Activated CD4-positive, CD25-positive, alpha-beta regulatory T cell treated with anti-CD3 and anti-CD28 coated beads, Interleukin-2, amount 50 U/mL, for 24 hours (primary cell): ENCODE measurements at places on chromosomes 12 and 14.

GRCh38 chr14:99624971-99625370 is 20.0 kb upstream of the HHIPL1 start:
- no peak for ATAC-seq

- no peak for ATAC-seq
Measured at GRCh38 chr12:31474751-31475150, 116.2 kb downstream of the DENND5B start.

DNA sequence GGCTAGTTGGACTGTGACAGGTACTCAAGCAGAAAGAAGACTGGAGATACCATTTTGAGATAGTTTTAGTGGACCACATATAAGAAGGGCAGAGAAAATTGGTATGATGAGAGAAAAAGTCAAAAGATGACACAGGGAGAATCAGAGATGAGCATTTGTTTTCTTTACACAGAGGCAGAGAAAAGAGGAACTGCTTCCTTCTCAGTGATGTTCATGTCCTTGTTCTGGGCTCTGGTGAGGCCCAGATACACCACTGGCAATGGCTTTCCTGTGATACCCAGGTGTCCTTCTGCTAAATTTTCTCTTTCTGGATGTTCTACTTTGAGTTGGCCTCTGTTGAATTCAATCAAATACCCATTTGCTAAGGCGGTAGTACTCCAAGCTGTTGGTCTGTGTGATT is 1782.7 kb upstream of the SEL1L start:
- ATAC-seq, result no peak

- no peak for ATAC-seq
Measured at GRCh38 chr14:24159777-24160498, 1.1 kb upstream of the IRF9 start.

DNA sequence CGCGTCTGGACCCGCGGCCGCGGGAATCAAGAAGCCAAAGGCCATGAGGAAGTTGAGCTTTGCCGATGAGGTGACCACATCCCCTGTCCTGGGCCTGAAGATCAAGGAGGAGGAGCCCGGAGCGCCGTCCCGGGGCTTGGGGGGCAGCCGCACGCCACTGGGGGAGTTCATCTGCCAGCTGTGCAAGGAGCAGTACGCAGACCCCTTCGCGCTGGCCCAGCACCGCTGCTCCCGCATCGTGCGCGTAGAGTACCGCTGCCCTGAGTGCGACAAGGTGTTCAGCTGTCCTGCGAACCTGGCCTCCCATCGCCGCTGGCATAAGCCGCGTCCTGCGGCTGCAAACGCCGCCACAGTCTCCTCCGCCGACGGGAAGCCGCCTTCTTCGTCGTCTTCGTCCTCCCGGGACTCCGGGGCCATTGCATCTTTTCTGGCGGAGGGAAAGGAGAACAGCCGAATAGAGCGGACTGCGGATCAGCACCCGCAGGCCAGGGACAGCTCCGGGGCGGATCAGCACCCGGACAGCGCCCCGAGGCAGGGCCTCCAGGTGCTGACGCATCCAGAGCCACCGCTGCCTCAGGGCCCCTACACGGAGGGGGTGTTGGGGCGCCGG is 1.0 kb downstream of the INSM2 start:
- ATAC-seq, result peak; percentile 73

GRCh38 chr14:56715938-56716337 is 94.3 kb downstream of the OTX2 start:
- ATAC-seq, result no peak

GRCh38 chr12:132593938-132594358 is 16.4 kb downstream of the LRCOL1 start:
- ATAC-seq, result peak; percentile 73

- peak; percentile 66 for ATAC-seq
Measured at GRCh38 chr14:67515386-67516079, 17.6 kb upstream of the PLEKHH1 start.

DNA sequence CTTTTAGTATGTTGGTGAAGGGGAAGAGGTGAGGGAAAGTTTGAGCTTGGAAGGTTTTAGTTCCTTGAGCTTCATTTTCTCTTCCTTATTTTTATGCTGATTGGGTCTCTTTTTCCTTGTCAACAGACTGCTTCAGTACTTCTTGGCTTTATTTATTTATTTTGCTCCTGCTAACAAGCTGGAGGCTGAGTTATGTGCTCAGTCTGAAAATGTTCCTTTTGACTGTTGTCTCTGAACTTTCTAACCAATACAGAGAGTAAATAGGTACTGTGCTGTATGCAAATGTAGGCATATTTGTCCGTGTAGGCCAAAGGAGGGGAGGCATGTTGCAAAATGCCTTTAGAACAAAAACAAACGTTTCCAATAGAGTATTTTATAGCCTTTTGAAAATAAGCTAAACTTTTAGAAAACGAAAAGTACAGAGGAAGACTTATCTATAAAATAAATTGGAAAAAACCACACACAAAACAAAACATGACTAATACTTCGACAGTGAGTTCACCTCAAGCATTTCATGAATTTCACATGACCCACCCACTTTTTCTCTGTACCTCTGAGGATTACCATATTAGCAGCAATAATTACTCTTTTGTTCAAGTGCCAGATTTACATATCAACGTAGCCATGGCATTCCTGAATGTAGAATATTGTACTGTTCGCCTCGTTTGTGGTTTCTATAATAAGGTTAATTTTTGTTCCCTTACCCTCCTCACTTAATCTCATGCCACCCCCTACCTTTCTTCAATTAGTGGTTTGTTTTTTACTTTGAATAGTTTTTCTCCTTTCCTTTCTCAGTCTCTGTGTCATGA is 4.7 kb upstream of the CREBL2 start:
- peak; percentile 42 for ATAC-seq

- ATAC-seq, result peak; percentile 62
Measured at GRCh38 chr12:848882-849527, 96.6 kb downstream of the WNK1 start.

GRCh38 chr12:57888409-57889157 is 42.1 kb upstream of the CTDSP2 start:
- peak; percentile 48 for ATAC-seq

GRCh38 chr14:20697273-20698017 is 8.9 kb downstream of the ANG start:
- peak; percentile 81 for ATAC-seq

DNA sequence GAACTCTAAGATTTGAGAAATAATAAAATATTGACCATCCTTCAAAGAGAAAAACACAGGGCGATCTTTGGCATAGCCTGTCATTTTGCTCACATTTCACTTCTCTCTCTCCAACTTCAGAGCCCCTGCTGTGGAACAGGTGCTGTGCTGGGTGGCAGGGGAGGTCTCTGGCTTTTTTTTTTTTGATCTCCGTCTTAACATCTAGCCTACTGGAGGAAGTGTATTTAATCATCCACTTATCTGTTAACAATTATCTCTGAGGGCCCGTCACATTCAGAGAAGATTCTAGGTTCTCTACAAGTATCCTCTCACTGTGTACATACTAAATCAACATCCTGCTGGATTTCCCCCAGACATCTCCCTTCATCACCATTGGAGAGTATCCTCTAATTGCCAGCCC is 34.1 kb downstream of the CHST11 start:
- no peak for ATAC-seq

DNA sequence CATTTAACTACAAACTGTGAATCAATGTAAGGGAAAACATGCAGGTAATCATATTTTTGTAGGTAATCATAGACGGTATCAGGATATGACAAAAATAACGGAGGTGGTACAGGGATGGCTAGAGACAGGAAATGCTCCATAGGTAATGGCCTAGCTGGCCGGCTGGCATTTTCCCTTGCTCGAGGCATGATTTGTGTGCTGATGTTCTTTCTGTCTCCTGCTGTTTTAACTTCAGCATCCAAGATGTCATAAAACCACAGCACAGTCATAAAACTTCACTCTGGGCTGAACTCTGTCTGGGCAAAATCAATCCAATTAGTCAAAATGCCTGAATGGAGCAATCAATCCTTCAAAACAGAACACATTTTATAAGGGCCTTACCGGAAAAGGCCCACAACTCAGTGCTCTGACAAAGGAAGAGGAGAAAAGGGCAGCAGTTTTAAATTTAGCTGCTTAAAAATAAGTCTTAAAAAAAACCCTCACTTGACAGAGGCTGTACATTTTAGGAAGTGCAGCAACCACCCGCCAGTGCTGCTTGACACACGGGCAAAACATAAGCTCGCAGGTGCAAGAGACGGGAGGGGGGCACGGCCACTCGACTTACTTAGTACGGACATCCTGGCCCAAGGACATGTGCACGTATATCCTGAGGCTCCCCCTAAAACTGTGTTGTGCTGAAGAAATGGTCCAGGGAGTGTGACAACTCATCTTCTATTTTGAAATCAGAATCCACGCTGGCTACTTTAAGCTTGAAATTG is 40.5 kb upstream of the GPR68 start:
- no peak for ATAC-seq

- ATAC-seq, result no peak
Measured at GRCh38 chr12:109844091-109844490, 10.9 kb upstream of the TRPV4 start.

DNA sequence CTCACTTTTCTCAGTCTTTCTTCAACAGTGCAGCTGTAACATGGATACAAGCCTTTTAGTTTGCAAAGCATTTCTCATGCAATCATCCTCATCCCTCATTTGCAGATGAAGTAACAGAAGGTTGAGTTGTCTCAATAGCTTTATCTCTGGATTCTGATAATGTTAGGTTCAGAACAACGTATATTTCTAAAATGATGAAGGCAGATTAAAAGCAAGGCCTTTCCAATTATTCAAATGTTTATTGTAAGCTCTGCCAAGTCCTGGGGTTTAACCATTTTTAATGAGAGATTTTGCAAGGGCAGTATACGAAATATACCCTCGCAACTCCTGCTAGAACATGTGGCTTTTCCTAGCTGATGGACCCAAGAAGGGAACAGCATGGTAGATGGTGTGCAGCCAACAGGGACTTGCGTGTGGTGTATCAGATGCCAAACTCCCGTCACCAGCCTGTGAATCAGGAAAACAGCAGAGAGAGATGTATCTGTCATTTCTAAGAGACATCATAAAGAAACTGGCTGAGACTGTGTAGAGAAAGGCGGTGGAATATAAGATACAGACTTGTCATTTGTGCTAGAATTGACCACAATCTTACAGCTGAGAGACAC is 319.7 kb downstream of the MED13L start:
- ATAC-seq, result no peak

GRCh38 chr12:118164798-118165486 is 29.0 kb downstream of the PEBP1 start:
- ATAC-seq, result no peak

GRCh38 chr14:81157431-81157830 is 63.3 kb downstream of the GTF2A1 start:
- ATAC-seq, result no peak

GRCh38 chr12:66900616-66901015 is 221.7 kb upstream of the GRIP1 start:
- ATAC-seq, result no peak

DNA sequence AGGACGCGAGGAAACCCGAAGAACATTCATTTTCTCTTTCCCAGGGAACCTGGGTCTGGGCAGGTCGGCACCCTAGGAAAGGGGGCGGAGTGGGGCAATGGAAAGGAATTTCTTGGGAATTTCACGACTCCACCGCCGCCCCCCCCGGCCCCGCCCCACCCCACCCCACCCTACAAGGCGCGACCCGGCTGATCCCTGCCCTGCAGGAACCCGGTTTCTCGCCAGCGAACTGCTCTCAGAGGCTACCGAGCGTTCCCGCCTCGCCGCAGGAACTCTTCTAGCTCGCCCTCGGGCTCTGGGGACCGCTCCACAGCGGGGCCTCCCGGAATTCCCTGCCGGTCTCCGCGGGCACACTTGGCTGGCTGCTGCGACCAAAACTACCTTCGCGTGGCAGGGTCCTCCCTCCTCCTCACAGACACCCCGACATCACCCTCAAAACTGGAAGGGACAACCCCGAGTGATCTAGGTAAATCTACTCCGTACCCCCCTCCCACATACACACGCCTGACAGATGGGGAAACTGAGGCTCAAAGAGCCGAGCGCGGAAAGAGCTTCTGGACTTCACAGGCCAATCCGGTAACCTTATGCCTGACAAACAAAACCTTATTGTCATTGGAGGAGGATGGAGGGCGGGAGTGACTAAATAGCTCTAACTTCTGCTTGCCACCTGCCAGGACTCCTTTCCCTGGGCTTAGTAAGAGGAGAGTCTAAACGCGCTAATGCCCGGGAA is 785 bp upstream of the ACTN1 start:
- no peak for ATAC-seq

DNA sequence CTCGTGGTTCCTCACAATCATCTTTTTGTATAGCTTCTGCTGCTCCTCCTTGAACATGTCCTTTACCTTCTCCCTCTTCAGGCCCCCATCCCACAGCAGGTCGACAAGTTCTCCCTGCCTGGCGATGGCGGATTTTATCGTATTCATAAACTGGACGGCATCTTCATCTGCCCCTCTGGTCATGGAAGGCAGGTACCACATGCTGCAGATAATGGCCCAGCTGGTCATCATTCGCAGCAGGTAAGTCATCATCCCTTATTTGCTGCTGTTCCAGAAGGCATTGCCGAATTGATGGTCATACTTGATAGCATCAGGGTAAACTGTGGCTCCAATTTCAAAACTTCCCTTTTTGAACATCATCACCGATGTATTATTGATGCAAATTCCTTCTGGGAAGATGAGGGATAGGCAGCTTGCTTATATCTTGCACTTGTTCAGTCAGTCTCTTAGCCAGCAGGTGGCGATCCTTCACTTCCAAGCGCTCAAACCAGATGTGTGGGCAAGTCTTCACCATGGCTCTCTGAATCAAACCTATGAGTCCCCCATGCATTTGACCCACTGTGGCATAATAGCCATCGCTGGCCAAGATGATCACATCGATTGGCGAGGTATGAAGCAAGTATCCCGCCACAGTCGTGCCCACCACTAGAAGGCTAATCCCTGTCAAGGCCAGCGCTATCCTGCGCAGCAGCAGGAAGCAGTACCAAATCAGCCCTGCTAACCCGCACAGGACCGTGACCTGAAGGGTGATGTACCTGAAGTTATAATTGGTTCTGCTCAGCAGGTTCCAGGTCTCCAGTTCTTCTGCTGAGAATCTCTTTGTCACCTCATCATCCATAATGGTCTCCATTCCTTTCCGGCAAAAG is 381.5 kb upstream of the STXBP6 start:
- ATAC-seq, result no peak

GRCh38 chr14:104528496-104528895 is 51.1 kb upstream of the C14orf180 start:
- ATAC-seq, result no peak

DNA sequence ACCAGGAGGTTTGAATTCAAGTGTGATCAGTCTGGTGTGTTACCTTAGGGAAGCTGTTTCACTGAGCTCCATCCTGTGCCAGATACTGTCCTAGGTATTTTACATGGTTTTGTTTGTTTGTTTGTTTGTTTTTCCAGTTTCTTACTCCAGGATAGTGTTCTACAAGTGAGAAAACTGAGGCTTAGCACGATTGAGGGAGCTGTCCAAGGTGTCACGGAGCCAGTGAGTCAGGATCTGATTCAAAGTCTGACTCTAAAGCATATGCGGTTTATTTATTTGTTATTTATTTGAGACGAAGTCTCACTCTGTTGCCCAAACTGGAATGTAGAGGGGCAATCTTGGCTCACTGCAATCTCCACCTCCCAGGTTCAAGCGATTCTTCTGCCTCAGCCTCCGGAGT is 79.7 kb upstream of the GNG2 start:
- no peak for ATAC-seq

DNA sequence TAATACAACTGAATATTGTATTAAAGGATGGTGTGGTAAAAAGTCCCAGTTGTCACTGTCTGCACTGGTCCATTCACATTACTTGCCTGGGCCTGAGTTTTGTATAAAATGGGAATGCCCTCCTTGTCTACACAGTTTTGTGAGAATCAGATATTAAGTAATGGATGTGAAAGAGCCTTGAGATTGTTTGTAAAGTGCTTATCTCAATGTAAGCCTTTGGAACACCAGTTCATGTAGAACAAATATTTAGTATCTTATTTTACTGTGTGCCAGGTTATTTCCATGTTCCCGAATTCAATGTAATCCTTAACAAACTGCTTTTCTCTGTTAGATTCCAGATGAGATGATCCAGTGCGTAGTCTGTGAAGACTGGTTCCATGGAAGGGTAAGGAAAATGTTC is 7.5 kb downstream of the UBR7 start:
- no peak for ATAC-seq
